Activated T-helper 1 cell treated with anti-CD3 and anti-CD28 coated beads, Interleukin-2, amount 50 U/mL, for 16 hours (primary cell): ENCODE measurements at places on chromosomes 16 and 17.

- no peak for DNase-seq
These were observed 4.4 kb upstream of the IRX5 start for GRCh38 chr16:54926166-54926838.

DNA sequence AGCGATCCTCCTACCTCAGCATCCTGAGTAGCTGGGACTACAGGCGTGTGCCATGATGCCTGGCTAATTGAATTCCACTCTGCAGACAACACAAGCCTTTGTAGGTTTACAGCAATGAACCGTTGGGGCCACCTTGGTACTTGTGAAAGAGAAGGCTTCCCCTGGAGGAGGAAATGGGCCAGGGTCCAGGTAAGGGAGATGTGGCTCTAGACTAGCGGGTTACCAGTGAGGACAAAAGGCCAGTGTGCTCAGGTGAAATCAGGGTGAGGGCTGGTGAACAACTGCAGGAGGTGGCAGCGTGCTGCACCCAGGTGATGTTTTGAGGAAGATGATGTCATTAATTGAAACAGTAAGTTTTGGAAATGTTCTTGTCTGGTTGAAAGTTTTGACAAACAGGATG, 6.7 kb downstream of the SDR42E1 start:
- DNase-seq, result no peak

GRCh38 chr16:50548125-50548908, at the start of gene NKD1:
TSS of gene NKD1 (plus strand) at chr16:50548396. CDS start at chr16:50548554, 158 bp downstream.
- peak; percentile 54 for DNase-seq

DNA sequence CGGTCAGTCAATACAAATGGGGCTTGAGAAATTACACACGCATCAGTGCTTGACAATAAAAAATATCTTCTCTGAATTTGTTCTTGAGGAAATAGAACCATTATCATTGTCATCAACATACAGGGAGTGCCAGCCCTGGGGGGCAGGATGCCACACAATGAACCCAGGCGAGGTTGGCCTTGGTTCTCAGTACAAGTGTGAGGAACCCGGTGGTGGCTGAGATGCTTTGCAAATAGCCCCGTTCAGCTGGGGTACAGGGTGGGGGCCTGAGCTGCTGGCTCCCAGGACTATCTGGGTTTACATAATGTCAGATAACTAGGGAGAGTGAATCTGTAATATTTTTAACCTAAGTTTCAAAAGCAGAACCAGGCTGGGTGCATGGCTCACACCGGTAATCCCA, 112.8 kb upstream of the CDC42EP4 start:
- DNase-seq, result no peak

- no peak for DNase-seq
These were observed 4.9 kb downstream of the FMNL1 start for GRCh38 chr17:45226576-45226975.

- DNase-seq, result no peak
These were observed 1.0 kb downstream of the KAT8 start for GRCh38 chr16:31118223-31119155.

DNA sequence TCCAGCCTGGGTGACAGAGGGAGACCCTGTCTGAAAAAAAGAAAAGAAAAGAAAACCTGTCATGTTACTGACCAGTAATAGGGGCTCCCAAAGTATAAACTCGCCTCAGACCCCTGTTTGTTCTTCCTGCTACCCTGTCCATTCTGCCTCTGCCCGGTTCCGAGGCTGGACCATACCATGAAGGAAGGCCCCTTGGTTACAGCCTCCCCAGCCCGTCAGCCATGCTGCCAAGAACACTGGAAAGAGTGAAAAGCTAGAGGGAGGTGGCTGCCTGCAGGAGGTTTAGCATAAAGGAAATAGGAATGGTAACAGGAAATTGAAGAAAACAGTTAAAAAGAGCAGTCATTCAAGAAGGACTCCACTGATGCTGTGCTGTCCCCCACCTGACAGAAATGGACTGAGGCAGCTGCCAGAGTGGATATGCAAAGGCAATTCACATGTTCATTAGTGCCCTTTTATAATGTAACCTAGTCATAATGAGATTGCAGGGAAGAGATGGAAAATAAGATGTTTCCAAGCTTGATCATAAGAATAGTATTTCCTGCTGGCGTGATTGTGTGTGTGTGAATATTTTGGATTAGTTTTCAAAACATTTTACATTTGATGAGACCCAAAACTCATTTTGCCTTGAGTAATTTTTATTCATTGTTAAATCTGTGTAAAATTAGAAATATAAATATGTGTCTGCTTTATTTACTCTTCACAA, 102.6 kb downstream of the GOSR1 start:
- no peak for DNase-seq

DNA sequence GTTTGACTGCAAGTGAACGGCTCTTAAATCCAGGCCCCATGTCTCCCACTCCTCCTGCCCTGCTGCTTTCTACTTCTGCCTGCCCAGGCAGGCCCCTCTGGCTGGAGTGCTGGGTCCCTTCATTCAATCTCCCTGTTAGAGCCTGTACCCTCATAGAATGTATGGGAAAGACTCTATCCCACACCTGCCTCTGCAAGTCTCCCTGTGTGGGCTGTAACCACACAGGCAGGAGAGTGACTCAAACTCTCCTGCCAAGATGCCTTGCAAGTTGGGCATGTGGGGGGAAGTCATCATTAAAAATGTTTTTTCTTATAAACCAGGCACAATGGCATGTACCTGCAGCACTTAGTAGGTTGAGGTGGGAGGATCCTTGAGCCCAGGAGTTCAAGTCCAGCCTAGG, 77.5 kb downstream of the PLXDC1 start:
- no peak for DNase-seq

- no peak for DNase-seq
These were observed 20.9 kb upstream of the ABCC1 start for GRCh38 chr16:15928261-15929104.

- DNase-seq, result no peak
These were observed 36.5 kb downstream of the FA2H start for GRCh38 chr16:74738113-74738541.

GRCh38 chr17:44770166-44770925, 11.6 kb downstream of the ADAM11 start:
- DNase-seq, result no peak

- DNase-seq, result no peak
These were observed 24.4 kb downstream of the CRK start for GRCh38 chr17:1431631-1432104.

DNA sequence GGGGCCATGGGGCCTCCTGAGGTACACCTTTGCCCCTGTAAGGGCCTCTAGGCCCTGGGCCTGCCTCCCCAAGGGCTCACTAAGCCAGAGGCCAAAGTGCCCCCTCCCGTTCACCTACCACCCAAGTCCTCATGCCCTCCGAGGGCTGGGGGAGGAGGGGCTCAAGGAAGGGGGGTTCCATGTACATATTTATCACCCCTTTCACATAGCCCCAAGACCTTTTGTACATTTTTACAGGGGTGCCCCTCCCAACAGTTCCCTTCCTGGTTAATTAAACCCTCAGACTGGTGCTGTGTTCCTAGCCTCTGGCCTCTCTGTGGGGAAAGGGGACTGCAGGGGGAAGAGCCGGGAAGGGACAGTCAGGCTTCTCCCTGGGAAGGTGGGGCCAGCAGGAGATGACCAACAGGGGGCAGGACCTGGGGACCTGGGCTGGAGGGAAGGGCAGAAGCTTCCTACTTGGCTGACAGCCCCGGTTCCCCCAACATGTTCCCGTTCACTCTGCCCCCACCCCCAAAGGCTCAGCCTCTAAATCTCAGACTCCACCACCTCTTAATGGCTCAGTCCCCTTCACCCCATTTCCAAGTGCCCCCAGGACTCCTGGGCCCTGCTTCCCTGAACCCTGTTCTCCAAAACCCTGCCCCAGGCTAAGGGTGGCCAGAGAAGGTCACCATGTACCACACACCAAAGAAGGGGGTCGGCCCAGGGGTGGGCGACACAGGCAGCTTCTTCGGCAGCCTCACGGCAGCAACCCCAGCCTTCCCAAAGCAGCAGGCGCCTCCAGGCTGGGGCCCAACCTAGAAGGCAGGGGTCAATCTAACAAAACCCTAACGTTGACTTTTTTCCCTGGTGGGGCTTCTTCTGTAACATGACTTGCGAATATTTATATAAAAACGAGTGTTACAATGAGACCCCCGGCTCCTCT, 11.9 kb downstream of the FBRS start:
- DNase-seq, result no peak

- DNase-seq, result no peak
These were observed 9.8 kb downstream of the ITGAL start for GRCh38 chr16:30482366-30482765.

GRCh38 chr16:82094942-82095540, 60.0 kb downstream of the HSD17B2 start:
- DNase-seq, result no peak

- no peak for DNase-seq
These were observed 46.1 kb upstream of the MTMR4 start for GRCh38 chr17:58560511-58560910.

DNA sequence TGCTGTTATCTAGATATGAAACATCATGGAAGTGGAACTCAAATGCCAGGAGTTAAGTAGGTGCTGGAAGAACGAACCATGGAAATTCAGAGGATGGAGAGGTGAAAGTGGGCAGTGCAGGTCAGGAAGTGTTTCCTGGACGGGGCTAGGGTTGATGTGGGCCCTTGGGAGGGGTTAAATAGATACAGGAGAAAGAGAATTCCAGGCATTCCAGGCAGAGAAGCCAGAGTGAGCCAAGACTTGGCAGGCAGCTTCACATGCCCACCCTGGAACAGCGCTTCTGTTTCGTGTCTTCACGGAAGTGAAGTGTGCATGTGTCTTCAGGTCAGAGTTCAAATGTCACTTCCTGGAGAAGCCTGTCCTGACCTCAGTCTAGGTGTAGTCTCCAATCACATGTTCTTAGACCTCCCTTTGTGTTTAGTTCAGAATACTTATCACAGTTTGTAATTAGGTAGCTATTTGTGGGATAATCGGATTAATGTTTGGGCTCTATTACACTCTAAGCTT, 41.3 kb downstream of the GP2 start:
- no peak for DNase-seq

DNA sequence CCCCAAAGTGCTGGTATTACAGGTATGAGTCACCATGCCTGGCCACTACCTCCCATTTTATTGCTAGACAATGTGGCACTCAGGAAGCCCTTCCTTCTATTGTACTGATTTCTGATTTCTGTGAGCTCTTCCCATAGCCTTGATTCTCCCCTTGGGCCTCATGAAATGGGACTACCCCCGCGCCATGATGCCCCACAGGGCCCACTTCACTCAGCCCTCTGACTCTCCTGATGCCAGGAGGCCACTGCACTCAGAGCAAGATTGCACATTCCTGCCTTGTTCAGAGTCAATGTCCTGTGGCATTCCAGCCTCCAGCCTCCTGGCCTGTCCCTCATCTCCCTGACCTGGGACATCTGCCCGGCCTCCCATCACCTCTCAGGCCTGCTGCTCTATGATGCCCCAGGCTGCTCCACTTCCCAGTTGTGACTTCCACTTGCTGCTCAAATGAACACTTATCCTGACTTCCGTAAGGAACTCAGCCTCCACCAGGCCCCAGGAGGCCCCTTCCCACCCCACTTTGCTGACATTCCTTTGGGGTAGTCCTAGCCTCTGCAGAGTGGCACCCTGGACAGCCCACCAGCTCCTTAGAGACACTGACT, 66.6 kb upstream of the KSR1 start:
- no peak for DNase-seq

DNA sequence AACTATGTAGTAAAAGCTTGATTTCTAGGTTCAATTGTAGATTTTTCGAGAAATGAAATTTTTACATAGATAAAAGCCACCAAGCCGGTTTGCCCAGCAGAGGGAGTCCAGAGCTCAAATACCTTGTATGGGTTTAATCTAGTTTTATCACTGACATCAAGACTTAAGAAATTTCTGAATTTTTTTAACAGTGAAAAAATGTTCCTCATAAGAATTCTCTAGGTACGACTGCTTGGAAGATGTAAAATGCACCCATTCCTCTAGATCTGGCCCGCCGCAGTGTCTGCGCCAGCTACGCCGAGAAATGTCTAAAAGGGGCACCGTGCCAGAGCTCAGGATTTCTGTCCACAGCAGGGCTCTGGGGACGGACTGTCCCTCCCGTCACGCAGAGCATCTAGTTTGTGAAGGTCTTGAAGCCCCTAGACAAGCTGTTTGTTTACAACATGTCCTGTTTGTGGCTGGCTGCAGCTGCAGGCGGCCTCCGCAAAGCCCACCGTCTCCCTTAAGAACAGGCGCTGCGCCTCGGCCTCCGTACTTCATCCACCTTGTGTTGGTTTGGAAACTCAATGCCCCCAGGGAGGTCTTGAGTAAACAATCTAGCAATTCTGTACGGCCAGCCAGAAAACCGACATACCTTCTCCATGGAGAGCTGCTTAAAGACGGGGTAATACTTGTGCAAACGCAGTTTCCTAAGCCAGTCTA, 24.8 kb downstream of the MAP1LC3B start:
- no peak for DNase-seq

DNA sequence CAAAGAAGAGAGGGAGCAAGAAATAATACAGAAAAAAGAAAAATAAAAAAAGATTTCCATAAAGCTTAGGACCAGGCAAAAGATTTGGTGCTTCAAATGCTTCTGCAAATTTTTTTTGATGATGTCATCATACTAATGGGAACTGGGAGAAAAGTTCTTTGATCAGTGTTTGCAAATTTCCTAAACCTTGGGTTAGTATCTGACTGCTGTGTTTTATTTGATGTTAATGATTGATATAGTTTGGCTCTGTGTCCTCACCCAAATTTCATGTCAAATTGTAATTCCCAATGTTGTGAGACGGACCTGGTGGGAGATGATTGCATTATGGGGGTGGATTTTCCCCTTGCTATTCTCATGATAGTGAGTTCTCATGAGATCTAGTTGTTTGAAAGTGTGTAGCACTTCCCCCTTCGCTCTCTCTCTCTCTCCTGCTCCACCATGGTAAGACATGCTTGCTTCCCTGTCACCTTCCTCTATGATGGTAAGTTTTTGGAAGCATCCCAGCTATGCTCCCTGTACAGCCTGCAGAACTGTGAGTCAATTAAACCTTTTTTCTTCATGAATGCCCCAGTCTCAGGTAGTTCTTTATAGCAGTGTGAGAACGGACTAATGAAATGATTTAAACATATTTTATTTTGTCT, 72.6 kb downstream of the TMEM100 start:
- no peak for DNase-seq

DNA sequence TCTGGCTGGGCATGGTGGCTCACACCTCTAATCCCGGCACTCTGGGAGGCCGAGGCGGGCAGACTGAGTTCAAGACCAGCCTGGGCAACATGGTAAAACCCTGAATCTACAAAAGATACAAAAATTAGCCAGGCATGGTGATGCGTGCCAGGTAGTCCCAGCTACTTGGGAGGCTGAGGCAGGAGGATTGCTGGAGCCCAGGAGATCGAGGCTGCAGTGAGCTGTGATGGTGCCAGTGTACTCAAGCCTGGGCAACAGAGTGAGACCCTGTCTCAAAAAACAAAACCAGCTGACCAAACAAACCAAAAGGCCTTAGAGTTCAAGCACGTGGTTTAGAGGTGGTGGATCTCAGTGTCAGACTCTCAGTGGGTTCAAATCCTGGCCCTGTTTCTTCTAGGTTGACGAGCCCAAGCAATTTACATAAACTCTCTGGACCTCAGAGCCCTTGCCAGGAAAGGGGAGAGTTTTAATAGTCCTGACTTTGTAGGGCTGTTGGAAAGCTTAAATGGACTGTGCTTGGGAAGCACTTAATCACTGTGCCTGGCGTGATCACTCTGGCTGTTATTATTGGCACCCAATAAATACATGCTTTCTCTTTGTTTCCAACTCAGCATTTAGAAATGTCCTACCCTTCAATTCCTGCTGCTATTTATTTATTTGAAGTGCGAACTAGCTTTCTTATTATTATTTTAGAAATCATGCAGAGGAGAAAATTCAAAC, 44.7 kb downstream of the ABCC1 start:
- no peak for DNase-seq

- DNase-seq, result no peak
These were observed 70.9 kb upstream of the SALL1 start for GRCh38 chr16:51222016-51222415.
